ENCODE measurements at places on chromosomes 11 and 22.

GRCh38 chr11:44729063-44729462 lies 2.3 kb downstream of the TSPAN18 start:
- no peak for DNase-seq

- no peak for DNase-seq
Observed at GRCh38 chr11:114938799-114939198, 260.5 kb downstream of the NXPE2 start.

GRCh38 chr11:32396331-32396730 lies 39.0 kb downstream of the WT1 start:
- DNase-seq: no peak

- DNase-seq: no peak
Observed at GRCh38 chr11:69442807-69443137, 38.7 kb upstream of the LINC01488 start.

DNA sequence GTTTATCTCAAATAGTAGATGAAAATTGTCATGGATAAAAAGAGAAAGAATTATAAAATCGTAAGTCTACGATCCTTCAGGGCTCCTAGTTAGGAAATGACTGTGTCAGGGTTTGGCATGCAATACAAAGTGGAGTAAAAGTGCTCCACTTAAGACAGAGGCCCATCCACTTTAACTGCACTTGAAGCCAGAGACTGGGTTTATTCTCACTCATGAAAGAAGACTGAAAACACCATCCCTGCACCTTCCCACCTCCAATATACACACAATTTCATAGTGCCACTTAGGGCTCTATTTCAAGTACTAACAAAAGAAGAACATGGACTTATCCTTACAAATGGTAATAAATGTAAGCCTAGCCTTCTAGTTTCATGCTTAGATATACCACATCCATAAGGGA lies 70.7 kb downstream of the ANO5 start:
- no peak for DNase-seq

- DNase-seq: no peak
Observed at GRCh38 chr22:32557444-32557843, 82.8 kb downstream of the FBXO7 start.

GRCh38 chr11:47641600-47642098 lies 710 bp downstream of the MTCH2 start:
- DNase-seq: no peak

DNA sequence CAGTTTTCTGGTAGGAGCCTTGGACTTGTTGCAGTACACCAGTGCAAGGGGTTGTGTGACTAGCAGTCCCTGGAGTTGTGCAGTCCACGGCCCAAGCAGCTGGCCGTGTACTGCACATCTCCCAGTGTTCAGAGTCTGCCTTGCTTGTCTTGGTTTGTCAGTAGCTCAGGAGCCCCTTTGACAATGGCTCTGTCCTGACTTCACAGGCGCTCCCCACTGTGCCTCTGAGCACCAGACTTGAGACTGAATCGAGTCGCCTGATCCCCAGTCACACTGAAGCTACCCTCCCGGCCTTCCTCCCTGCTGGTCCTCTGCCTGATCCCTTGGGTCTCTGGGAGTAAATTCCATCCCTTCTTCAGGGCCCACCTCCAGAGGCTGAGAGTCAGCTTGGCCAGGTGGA lies 19.4 kb downstream of the SYNGR1 start:
- no peak for DNase-seq

- no peak for DNase-seq
Observed at GRCh38 chr11:68698993-68699392, 14.6 kb downstream of the GAL start.

DNA sequence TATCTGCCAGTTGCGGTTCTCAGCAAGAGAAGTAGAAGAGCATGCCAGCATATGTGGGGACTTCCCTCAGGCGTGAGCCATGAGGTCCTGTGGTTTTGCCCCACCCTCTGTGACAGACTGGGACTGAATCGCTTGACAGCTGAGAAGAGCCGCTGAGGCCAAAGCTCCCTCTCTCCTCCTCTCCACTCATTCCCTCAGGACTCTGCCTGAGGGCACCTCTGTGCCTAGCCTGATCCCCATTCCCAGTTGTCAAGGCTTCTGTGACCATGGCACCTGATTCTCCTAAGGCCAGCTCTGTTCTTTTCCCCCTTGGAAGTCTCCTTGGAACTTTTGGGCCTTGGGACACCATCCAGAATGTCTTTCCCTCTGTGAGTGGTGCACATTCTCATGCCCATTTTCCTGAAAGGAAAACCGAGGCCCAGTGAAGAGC lies 27.0 kb downstream of the ART5 start:
- DNase-seq: no peak

GRCh38 chr22:47343611-47344010 lies 581.2 kb downstream of the TBC1D22A start:
- DNase-seq: no peak

DNA sequence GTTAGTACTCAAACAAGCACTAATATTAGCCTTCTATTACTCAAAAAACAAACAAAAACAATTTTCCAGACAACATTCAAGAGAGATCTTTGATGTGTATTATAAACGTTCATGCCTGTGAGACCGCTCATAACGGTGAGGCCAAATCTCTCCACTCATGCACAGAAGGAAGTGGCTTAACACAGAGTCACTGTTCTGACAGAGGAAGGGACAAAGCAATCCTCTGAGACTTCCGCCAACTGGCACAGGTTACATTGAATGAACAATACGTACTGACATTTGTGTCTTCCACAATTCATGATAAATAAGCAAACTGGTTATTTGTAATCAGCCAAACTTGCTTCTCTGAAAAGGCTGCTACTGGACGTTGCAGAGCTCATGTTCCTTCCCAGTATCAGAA lies 30.5 kb downstream of the CHKA start:
- no peak for DNase-seq
